ENCODE measurements at places on chromosomes 1 and 21.
A peak's percentile ranks its signal among the peaks of the same experiment; 100 is the strongest.

DNA sequence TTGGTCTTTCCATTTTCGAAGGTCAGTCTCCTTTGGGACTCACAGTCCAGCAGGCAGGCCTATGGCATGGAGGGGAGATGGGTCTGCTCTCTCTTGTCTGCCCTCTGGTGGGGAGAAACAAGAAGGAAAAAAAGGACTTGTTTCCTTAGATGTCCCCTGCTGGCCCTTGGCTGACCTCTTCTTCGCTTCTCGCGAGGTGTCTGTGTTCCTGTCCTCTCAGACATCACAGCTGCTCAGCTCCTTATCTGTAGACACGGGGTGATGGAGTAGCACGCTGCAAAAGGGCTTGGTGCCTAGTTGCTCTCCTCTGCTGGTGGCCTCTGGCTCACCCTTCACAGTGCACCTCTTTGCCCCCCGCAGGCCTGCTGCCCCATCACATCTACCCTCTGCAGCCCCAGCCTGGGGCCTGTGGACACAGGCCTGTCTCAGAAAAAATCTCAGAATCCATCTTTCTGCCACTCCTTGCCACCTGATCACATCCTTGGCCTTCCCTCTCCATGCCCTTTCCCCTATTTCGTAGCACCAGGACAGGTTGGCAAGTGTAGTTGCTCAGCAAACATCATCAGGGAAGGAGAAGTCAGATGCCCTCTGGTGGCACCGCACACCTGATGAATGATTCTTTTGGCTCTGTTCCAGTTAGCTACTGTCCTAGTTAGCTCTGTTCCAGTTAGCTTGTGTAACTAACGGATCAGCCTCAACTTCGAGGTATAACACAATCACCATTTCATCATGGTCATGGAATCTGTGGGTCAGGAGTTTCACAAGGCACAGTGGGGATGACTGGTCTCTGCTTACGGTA lies 18.7 kb upstream of the AK2 start:
- peak; percentile 71 for DNase-seq

- no peak for DNase-seq
These were observed 156.7 kb upstream of the BACE2 start for GRCh38 chr21:41011098-41011731.

DNA sequence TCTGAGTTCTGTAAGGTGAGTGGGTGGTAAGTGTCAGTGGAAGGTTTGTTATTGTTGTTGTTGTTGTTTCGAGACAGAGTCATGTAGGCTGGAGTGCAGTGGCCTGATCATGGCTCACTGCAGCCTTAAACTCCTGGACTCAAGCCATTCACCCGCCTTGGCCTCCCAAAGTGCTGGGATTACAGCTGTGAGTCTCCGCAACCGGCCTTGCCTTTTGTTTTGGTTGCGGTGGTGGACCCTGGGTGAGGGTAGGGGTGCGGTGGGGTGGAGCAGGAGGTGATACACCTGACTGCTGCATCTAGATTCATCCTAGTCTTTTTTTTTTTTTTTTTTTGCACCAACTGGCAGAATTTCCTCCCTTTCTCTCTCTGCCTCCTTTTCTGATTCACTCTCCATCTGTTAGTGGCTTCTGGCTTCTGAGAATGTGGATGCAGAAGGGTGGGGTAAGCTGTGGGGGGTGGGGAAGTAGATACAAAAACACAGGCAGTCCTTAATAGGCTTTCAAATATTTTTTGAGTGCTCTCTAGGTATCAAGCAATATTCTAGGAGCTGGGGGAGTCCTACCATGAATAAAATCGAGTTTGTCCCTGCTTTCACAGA lies 4.6 kb upstream of the GMEB1 start:
- DNase-seq, result no peak

GRCh38 chr1:116741836-116742565 lies 12.2 kb upstream of the CD2 start:
- DNase-seq, result no peak

GRCh38 chr1:73516451-73516850 lies 681.5 kb downstream of the LRRIQ3 start:
- DNase-seq, result no peak

DNA sequence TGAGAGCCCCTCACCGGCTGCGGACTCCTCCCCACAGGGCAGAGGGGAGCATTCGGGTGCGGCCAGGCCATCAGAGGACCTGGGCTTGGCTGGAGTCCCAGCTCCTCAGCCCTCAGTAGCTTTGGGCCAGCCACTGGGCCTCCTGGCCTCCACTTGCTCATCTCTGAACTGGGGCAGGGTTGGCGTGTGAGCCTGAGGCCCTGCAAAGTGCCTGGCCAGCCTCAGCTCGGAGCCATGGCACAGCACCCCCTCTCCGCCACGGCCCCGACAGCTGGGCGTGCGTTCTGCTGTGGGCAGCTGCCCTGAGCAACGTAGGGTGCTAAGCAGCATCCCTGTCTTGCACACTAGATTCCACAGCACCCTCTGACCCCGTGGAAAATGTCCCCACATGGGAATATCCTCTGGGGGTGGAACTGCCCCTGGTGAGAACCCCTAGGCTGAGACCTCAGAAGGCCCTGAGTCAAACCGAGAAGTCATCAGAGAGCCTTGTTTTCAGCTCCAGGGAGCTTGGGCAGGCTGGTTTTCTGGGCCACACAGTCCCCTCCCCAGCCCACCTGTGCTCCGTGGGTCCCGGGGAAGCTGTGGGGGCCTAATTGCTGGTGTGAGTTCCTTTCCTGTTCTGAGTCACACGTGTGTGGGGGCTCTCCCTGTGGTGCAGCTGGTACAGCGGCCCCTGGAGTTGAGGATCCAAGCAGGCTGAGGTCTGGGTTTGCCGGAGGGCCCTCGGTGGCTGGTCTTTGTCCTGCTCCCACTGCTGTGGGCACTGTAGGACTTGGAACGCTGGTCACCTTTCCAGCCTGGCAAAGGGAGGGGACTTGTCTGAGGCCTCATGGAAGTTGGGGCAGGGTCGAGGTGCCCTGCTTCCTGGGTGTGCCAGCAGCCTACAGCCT lies 24.5 kb downstream of the TP73 start:
- no peak for DNase-seq

- DNase-seq, result no peak
These were observed 67.7 kb downstream of the HSF2BP start for GRCh38 chr21:43591571-43591970.

DNA sequence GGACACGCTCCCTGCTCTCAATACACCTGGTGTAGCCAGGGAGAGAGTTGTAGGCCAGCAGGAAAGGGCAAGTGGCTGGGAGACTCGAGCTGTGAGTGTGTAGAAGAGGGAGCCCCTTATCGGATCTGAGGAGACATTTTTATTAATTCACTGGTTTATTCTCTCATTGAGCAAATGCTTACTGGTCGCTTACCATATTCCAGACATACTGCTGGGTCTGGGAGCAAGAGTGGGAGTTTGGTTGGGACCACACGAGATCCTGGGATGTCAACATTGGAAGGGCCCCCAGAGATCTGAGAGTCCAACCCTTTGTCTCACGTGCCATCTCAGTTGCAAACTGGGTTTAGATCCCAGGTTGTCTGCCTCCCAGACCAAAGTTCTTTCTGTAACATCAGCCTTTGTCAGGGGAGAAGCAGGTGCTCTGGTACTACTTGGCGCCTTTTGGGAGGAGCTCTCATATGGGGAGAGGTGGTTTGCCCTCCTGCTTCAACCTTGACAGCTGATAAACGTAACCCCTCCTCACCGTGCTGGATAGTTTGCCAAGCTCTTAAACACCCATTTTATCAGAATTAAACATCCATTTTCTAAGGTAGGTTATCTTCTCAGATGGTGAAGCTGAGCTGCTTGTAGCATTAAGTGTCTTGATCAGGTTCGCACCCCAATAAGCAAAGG lies 742 bp downstream of the TMEM222 start:
- DNase-seq, result no peak

DNA sequence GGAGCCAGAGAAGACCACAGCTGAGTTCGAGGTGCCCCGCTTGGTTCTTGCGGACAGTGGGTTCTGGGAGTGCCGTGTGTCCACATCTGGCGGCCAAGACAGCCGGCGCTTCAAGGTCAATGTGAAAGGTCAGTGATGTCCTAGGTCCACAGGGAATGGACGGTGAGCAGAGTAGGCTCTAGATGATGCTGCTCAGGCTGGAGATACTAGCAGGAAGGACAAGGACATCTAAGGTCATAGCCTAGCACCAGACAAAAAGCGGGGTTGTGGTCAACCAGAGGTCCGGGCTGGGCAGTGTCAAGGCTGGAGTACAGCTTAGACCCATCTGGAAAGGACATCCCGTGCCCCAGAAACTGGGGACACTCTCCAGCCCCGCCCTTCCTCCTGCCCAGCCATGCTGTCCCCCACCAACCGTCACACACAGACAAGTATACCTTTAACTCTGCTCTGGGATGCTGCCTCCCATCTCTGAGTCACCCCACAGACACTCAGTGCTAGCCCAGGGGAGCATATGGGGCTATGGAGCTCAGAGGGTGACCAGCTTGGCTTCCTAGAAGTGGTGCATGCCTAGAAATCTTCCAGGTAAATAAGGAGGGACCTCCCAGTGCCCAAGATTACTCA lies 8.7 kb downstream of the TIE1 start:
- no peak for DNase-seq

- no peak for DNase-seq
These were observed 54.3 kb upstream of the TARBP1 start for GRCh38 chr1:234533034-234533891.

DNA sequence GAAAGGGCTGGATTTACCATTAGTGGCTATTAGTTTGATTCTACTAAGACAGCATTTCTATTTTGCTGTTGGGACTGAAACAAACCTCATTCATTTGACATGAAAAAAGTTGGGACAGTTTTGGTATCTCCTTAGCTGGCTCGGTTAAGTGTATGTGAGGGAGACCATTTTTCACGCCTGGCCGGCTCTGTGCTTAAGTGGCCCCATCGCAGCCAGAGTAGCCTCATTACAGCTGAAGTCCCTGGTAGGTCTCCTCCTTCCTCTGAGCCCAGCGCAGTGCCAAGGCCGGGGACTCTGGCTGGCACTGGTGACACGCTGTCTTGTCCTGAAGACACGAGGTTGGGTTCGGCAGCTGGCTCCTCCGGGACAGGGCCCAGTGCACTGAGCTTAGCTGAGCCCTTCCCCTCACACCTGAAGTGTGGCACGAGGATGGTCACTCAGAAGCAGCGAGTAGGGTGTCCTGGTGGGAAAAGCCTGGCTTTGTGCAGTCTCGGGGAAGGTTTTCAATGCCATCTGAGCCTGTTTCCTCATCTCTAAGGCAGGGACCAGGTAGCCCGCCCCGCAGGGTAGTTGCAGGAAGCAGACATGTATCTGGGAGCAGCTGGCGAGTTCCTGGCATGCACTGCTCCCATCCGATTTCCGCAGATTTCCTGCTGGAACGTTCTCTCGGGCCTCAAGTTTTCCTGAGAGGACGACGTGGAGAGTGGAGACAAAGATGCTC lies 196.5 kb downstream of the DYRK1A start:
- no peak for DNase-seq

- no peak for DNase-seq
These were observed 38.9 kb upstream of the MRPS6 start for GRCh38 chr21:34034369-34035014.

- no peak for DNase-seq
These were observed 83.5 kb downstream of the KCTD3 start for GRCh38 chr1:215650446-215651149.

DNA sequence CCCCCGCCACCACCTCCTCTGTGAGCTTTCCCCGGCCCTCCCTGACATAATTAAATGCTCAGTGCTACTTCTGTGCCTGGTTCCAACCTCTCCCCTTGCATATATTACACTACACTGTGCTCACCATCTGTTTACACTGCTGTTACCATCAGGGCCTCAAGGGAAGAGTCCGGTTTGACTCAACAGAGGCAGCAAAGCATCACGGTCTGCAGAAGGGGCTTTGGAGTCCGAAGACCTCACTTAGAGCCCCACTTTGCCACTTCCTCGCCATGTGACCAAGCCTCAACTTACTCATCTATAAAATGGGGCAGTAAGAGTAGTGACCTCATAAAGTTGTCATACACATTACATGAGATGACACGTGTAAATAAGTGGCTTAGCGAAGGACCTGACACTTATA lies 27.4 kb downstream of the KCNN3 start:
- no peak for DNase-seq

DNA sequence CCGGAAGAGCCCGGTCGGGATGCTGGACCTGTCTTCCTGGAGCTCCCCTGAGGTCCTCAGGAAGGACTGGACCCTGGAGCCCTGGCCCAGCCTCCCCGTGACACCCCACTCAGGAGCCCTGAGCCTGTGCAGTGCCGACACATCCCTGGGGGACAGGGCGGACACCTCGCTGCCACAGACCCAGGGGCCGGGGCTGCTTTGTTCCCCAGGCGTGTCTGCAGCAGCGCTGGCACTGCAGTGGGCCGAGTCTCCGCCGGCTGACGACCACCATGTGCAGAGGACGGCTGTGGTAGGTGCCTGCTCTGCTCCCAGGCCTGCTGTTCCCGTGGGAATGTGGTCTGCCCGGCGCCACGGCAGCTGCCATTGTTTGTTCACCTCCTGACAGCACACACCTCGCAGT lies 42.1 kb upstream of the DIP2A start:
- no peak for DNase-seq

DNA sequence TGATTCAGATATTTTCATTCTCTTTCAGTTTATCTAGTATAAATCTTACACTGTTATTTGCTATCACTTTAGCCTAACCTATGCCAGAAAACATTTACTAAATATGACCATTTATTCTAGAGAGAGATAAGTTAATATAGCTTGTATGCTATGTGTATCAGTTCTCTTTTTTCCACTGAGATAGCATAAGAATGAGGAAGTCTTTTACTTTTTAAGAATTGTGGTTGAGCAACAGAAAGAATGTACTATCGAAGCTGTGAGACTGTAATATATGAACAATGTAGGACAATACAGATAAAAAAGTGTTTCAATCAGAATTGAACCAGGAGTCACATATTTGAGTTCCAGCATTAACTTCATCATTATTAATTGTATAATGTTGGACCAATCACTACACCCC lies 479.9 kb upstream of the PLXNA2 start:
- no peak for DNase-seq

GRCh38 chr1:220878191-220879075 lies 810 bp upstream of the HLX start:
- no peak for DNase-seq

DNA sequence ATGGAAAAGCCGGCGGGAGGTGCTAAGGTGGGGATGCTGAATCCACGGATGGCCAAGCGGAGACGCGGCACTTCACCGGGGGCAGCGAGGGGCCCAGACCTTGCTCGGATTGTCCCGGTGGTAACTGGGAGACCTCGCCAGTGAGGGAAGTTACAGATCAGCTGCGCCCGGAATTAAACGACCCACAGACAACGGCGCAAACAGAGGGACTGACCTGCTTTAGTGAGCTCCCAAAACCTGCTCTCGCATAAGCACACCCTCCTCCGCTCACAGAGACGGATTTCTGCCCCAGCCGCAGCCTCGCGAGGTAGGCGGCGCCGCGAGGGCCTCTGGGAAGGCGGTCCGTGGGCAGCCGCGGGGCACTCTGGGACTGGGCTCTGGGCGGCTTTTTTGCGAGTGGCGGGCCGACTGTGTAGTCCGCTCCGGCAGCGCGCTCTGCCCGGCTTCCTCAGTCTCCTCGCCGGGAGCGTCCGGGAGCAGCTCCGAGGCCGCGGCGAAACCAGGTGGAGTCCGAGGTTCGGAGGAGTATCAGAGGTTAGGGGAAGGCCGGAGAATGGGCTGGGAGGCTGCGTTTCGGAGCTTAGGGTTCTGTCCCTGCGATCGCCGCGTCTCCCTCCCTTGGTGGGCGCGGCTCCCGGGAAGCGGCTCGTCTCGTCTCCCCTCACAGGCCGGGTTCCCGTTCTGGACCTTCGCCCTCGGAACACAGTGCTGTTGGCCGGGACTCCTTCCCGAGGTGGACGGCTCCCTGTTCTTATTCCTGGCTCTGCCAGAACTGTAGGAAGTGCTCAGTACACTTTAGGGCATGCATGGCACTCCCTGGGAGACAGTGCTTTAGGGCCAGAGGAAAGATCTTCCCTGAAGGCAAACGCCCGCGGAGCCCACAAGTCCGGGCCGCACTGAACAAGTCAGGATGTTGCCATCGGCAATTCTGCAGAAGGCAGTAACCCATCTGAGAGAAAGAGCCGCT lies at the start of gene EXO5:
Gene EXO5 (plus strand): TSS at position 393 of the 967 bp plus-strand sequence. CDS start 5,778 bp downstream, outside the sequence.
- peak; percentile 76 for DNase-seq

All from ecto neural progenitor cell (in vitro differentiated cells).